ENCODE measurements at places on chromosomes 1 and 21.

- no peak for DNase-seq
Observed at GRCh38 chr21:37555672-37556261, 189.2 kb downstream of the DYRK1A start.

DNA sequence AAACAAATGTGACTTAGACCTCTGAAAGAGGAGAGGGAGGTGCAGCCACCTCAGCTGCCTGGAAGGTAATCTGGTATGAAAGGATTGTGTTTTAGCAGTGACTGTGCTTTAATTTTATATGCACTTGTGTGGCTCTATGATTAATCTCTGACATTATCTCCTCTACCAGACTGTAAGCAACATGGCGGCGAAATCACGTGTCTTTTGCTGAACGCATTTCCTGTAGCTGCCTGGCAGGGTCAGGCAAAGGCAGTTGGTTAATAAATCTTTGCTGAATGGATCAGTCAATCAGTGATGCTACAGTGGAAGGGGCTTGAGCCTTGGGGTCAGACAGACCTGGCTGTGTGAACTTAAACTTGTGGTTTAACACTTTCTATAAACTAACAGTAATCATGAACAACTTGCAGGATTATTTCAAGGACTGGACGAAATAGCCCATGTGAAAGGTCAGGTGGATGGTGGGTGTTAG, 96.9 kb downstream of the ADSS2 start:
- DNase-seq, result no peak

DNA sequence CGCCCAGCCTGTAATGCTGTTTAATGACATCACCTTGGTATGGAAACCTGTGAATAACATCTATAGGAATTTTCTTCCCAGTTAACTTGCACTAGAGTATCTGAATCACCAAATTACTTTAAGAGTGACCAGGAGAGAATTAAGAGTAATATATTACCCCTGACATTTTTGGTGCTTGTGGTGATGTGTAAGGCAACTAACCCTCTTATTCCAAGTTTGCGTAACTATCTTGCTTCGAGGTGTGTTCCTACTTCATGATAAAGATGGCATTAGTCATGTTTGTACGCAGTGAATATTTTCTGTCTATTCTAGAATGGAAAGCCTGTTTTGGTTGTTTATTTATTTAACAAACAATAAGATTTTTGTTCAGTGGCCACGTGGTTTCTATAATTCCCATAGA, 131.3 kb downstream of the ZP4 start:
- DNase-seq, result no peak

- no peak for DNase-seq
Observed at GRCh38 chr1:36885540-36886357, 148.6 kb downstream of the GRIK3 start.

DNA sequence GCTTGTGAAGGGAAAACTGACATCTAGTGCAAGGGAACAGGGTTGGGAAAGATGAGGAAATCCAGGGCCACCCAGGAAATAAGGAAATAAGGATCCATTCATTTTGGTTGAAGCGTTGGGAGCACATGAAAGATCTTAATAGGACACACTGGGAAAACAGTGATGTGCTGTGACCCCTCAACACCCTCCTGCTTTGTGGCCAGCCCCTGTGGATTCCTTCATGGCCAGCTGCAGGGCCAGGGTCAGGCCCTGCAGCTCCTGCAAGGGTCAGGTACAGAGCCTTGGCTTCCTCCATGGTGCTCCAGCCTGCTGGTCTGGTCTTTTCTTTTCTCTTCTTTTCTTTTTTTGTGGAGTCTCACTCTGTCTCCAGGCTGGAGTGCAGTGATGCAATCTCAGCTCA, 18.8 kb upstream of the PIGM start:
- no peak for DNase-seq

- DNase-seq, result no peak
Observed at GRCh38 chr21:25127811-25128210, 479.5 kb downstream of the MRPL39 start.

- no peak for DNase-seq
Observed at GRCh38 chr1:211515090-211516023, 23.4 kb upstream of the RD3 start.

GRCh38 chr1:156126630-156127534, 12.4 kb downstream of the LMNA start:
- DNase-seq, result peak; percentile 86

Measured in GM12878 (cell line).